ENCODE measurements at places on chromosomes 3 and 15. TPM values are rescaled to one million over a fixed set of nuclear protein-coding genes. Genes with fewer than 3 reads are reported as not detected.

GRCh38 chr3:127053979-127054378 is 71.1 kb downstream of the PLXNA1 start:
- no peak for DNase-seq

- no peak for DNase-seq
Observed at GRCh38 chr3:140906785-140907184, 34.9 kb upstream of the SLC25A36 start.

DNA sequence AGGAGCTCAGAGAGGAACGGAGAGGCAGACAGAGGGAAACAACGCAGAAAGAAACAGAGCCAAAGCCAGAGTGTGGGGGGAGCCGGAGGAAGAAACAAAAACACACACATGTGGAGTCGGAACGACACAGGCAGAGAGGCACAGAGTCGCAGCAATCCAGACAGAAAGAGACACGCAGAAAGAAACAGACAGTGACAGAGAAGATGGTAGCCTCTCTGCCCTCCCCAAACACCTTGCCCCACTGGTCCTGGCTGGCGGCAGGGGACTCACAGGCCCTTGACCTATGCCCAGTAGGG is 1.7 kb downstream of the NCKIPSD start:
- DNase-seq: no peak

SERINC4 gene
- 0.47 TPM for polyA plus RNA-seq

- no peak for DNase-seq
Observed at GRCh38 chr3:16723978-16724377, 118.8 kb upstream of the DAZL start.

DNA sequence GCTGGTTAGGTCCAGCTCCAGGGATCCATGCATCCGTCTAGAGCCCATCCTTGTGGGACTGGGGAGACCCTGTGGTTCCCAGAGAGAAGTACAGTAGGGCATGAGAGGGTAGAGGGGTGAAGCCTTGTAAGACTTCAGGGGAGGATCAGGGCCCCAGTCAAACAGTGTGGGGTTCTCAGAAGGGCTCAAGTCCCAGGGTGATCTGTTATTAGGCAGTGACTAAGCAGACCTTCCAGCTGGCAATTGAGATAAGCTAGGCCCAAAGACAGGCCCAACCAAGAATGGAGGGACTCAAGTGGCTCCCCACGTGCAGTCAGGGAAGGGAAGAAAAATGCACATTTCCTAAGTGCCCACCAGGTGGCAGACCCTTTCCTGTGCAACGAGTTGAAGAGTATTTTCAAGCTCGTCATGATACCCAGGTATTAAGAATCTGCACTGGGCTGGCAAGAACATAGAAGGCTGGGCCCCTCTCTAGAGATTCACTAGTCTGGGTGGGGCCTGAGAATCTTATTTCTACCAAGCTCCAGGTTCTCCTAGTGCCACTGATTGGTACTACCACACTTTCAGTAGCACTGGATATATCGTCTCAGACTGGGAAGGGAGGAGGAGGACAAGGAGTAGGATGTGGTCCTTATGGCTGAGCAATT is 240.8 kb downstream of the NR1D2 start:
- peak; percentile 27 for DNase-seq

Data from renal pelvis (tissue), 12 donors.